ENCODE measurements at places on chromosomes 5 and 9. TPM values are rescaled to one million over a fixed set of nuclear protein-coding genes. Genes with fewer than 3 reads are reported as not detected.

GRCh38 chr5:38330207-38330606, 71.8 kb downstream of the EGFLAM start:
- no peaks in the 10 kb centered on the region for H3K4me1 ChIP-seq
- no peak overlapping the region for H3K4me3 ChIP-seq
- DNase-seq = no peak
- H3K27ac ChIP-seq = no peak overlapping the region
- no peaks in the 10 kb centered on the region for H3K27me3 ChIP-seq

DNA sequence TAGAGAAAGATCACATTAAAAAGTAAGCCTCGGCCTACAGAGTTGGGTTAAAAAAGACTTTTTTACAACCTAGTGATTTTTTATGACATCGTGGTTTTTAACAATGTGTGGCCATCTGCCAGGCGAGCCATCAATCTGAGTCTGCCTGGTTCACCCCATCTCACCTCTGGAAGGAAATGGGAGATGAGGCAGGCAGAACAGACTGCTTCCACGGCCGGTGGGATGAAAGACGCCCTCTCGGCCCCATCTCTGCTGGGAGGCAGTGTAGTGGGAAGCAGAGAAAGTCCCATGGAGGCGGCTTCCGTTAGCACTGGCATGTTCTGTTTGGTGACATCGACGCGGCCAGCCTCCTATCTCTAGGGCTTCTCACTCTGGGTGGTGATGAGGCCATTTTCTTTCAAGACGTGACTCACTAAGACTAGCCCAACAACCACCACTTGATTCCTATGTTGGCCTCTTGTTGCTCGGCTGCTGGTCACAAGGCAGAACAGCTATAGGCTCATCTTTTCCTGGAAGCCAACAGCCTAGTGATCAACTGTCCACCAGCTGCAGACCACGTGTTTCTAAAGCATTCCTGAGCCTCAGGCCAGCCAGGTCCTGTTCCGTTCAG, 132.4 kb upstream of the OTULINL start:
- H3K36me3 ChIP-seq = no peaks in the 10 kb centered on the region
- no peak overlapping the region for H3K4me3 ChIP-seq
- peaks cover 28% of the 10 kb centered on the region for H3K4me1 ChIP-seq
- no peaks in the 10 kb centered on the region for H3K27me3 ChIP-seq
- DNase-seq = no peak
- H3K27ac ChIP-seq = no peak overlapping the region

Gene FBXL7
- total RNA-seq = 14.5 TPM

DNA sequence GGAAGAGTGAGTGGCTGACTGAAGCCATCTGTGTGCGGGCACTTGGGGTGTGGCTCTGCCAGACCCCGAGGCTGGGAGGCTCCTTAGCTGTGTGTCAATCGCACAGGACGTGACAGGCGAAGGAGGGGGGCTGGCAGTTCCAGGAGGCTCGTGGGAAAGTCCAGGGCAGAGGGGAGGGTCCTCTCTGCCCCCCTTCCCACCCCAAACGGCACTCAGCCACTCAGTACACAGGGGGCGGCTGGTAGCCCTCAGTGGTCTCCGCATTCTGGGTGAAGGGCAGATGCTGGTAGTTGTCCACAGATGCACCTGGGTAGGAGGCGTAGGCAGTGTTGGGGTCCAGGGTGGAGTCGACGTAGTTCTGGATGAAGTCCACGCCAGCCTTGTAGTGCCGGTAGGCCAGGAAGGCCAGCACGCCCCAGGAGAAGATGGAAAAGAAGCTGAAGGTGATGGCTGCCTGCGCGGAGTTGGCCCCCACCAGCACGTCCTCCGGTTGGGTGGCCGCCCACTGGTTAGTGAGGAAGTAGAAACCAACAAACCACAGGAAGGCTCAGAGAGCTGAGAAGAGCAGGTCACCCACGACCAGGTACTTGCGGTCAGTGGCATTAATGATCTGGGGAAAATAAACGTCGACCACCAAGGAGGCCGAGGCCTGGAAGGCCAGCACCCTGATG, 85.4 kb upstream of the CEP78 start:
- DNase-seq = no peak
- no peaks in the 10 kb centered on the region for H3K4me1 ChIP-seq
- no peaks in the 10 kb centered on the region for H3K36me3 ChIP-seq

DNA sequence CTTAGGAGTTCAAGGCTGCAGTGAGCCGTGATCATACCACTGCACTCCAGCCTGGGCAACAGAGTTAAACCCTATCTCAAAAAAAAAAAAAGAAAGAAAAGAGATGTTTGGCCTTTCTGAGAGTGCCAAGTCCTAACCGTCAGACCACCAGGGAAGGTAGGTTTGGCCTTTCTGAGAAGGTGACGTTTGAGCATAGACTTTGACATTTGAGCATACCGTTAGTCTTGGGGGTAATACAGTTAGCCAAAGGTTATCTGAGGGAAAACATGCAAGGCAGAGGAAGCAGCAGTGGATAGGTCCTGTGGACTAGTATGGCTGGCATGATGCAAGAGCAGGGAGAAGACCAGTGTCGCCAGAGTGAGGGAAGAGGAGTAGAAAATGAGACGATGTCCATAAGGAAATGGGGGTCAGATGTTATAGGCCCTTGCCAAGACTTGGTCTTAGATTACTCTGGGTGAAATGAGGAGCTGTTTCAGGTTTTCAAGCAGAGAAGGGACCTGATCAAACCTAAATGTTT, 50.2 kb downstream of the HSDL2 start:
- H3K4me3 ChIP-seq = no peak overlapping the region
- H3K36me3 ChIP-seq = no peaks in the 10 kb centered on the region
- DNase-seq = no peak
- no peaks in the 10 kb centered on the region for H3K4me1 ChIP-seq
- no peak overlapping the region for H3K27ac ChIP-seq
- H3K27me3 ChIP-seq = no peaks in the 10 kb centered on the region

DNA sequence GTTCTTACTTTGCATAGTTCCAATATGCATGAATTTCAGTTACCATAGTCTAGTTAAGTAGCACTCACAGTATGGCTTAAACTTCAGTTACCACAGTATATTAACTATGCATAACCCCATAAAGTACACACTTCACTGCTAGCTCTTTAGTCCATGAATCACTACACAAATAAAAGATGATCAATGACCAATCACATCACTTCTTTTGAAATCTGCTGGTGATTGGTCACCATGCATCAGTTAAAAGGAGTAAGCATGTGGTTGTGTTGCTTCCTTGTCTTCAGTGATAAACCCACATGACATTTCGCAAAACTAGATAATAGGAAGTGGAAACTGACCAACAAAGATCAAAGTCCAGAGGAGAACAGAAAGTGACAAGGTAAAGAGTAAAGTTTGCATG, 79.0 kb downstream of the TAF11L14 start:
- H3K27ac ChIP-seq = no peak overlapping the region
- no peaks in the 10 kb centered on the region for H3K27me3 ChIP-seq
- H3K4me3 ChIP-seq = no peak overlapping the region
- H3K4me1 ChIP-seq = no peaks in the 10 kb centered on the region
- DNase-seq = no peak

Gene MPDZ
- total RNA-seq = 25.9 TPM

GRCh38 chr9:115036691-115037090, 81.3 kb downstream of the TNC start:
- peaks cover 3% of the 10 kb centered on the region for H3K27me3 ChIP-seq
- peaks cover 15% of the 10 kb centered on the region for H3K4me1 ChIP-seq
- no peak for DNase-seq
- H3K4me3 ChIP-seq = no peak overlapping the region
- no peak overlapping the region for H3K27ac ChIP-seq
- H3K36me3 ChIP-seq = no peaks in the 10 kb centered on the region

Gene ARHGEF37
- 7.3 TPM for total RNA-seq

- no peaks in the 10 kb centered on the region for H3K27me3 ChIP-seq
- no peaks in the 10 kb centered on the region for H3K36me3 ChIP-seq
- no peak overlapping the region for H3K4me3 ChIP-seq
- no peak overlapping the region for H3K27ac ChIP-seq
- no peaks in the 10 kb centered on the region for H3K4me1 ChIP-seq
- DNase-seq = no peak
Observed at GRCh38 chr9:72444435-72444834, 77.0 kb upstream of the TMC1 start.

- no peaks in the 10 kb centered on the region for H3K4me1 ChIP-seq
- no peak overlapping the region for H3K27ac ChIP-seq
- no peaks in the 10 kb centered on the region for H3K27me3 ChIP-seq
- DNase-seq = no peak
- no peak overlapping the region for H3K4me3 ChIP-seq
Observed at GRCh38 chr5:82754036-82754746, 323.0 kb downstream of the TMEM167A start.

DNA sequence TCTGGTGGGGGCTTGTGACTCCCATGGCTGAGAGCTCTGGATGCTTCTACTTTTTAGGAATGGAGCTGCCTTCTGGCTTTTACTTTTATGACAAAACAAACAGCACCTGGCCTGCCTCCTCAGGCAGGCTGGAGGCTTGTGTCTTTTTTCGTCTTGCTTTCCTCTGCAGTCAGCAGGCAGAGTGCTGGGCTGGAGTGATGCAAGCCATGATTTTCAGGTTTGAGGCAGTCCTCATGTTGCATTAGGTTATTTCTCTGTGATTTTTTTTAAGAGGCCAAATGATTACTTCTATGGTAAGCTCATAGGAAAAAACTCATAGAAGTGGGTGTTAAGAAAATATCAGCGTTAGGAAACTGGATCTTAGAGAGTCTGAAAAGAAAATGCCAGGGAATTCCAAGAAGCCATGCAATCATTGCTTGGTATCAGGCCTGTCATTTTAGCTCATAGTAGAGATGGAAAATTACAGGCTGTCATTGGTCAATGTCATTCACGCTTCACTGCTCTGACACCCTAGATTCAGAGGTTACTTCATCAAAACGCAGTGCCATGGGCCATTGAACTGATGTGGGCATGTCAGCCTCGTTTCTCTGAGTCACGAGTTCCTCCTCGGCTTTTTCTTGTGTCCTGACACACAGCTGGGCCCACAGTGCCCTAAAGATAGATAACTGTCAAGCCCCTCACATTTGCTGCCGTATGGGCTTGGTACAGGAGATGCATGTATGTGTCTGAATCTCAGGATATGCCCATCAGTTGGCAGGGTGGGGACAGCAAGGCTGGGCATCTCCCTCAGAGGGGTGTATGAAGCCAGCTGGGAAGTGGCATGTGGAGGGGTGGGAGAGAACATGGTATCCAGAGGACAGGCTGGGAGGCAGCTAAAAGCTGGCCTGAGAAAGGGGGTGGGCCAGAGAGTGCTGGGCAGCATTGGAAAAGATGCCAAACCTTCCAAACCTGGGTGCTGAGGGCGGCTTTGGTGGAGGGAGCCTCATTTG, 151.8 kb downstream of the HSPA4 start:
- no peak overlapping the region for H3K27ac ChIP-seq
- no peaks in the 10 kb centered on the region for H3K36me3 ChIP-seq
- DNase-seq = no peak
- H3K4me1 ChIP-seq = no peaks in the 10 kb centered on the region
- H3K27me3 ChIP-seq = peaks cover 6% of the 10 kb centered on the region

GRCh38 chr5:945691-946551, 53.2 kb downstream of the TRIP13 start:
- H3K36me3 ChIP-seq = no peaks in the 10 kb centered on the region
- H3K27ac ChIP-seq = no peak overlapping the region
- H3K4me3 ChIP-seq = no peak overlapping the region
- DNase-seq = no peak
- H3K27me3 ChIP-seq = no peaks in the 10 kb centered on the region

Gene TAF1L
- 0.03 TPM for total RNA-seq

DNA sequence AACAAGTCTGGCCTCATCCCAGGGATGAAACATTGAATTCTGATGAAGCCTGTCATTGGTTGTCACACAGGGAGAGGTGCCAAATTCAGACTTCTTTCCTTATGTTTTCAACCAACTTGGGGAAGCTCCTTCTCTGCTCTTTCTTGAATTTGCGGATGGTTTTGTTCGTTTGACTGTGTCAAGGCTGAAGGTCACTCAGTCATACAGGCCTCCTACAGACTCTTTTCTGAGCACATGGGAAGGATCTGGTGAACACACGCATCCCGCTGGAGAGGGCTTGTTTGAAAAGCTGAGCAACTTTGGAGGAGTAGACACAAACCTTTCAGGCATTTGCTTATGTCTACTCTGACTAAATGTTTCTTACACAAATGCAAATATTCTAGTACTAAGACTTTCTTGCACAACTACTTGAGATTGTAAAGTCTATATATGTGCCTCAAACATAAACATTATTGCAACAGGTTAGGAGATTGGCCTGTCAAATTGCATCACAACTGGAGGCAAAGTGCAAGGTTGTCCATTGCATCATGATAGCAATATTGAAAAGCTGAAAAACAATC, 151.5 kb upstream of the NR3C1 start:
- H3K27me3 ChIP-seq = no peaks in the 10 kb centered on the region
- H3K4me3 ChIP-seq = no peak overlapping the region
- H3K36me3 ChIP-seq = no peaks in the 10 kb centered on the region
- H3K27ac ChIP-seq = no peak overlapping the region

- no peaks in the 10 kb centered on the region for H3K36me3 ChIP-seq
- H3K27me3 ChIP-seq = no peaks in the 10 kb centered on the region
- DNase-seq = no peak
- H3K4me3 ChIP-seq = no peak overlapping the region
- no peaks in the 10 kb centered on the region for H3K4me1 ChIP-seq
Observed at GRCh38 chr5:15609076-15609725, 109.2 kb downstream of the FBXL7 start.

DNA sequence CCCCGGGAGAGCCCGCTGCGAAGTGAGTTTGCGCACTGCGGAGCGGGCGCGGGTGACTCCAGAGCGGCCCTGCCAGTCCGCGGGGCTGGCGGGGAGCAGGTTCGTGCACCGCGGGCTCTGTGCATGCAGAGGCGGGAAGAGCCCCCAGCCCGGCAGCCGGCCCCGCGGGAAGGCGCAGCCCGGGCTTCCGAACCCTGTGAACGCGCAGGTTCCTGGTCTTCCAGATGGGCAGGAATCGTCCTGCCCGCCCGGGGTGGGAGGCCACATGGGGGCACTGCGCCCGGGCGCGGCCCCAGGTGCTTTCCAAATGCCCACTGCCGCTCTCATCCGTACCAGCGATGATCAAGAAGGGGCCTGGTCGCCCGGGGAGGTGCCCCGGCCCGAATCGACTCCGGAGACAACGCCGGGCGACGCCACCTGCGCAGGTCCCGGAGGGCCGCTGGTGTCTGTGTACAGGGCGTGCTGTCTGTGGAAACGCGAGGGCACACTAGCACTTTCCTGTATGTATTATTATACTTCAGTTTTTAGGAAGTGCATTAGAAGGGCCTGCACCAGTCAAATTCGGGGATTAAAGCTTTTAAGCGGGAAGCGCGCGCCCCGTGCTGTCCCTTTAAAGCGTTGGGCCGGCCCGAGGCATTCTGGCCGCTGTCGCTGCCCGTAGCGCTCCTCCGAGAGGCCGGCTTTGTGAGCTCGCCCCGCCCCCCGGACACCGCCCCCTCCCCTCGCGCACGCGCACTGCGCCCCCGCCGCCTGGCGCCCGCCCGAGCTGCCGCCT, at the start of gene WDR5:
TSS of gene WDR5 (plus strand) at position 740 of the 775 bp plus-strand sequence. CDS start 3,796 bp downstream, outside the sequence.
- H3K4me3 ChIP-seq = peak within 1 kb of the TSS; percentile 82
- H3K4me1 ChIP-seq = peaks cover 28% of the 10 kb centered on the region
- H3K36me3 ChIP-seq = peaks cover 15% of the 10 kb centered on the region
- H3K27me3 ChIP-seq = no peaks in the 10 kb centered on the region
- peak within 1 kb of the TSS; percentile 86 for H3K27ac ChIP-seq
- DNase-seq = peak; percentile 91
